ENCODE measurements at places on chromosomes 13 and 19. TPM values are rescaled to one million over a fixed set of nuclear protein-coding genes. Genes with fewer than 3 reads are reported as not detected.

Gene CLC
- not detected for total RNA-seq

GRCh38 chr13:49651570-49652354, 23.5 kb downstream of the ARL11 start:
- no peak for DNase-seq

GRCh38 chr19:21398851-21399250, 1.9 kb downstream of the ZNF493 start:
- no peak for DNase-seq

DNA sequence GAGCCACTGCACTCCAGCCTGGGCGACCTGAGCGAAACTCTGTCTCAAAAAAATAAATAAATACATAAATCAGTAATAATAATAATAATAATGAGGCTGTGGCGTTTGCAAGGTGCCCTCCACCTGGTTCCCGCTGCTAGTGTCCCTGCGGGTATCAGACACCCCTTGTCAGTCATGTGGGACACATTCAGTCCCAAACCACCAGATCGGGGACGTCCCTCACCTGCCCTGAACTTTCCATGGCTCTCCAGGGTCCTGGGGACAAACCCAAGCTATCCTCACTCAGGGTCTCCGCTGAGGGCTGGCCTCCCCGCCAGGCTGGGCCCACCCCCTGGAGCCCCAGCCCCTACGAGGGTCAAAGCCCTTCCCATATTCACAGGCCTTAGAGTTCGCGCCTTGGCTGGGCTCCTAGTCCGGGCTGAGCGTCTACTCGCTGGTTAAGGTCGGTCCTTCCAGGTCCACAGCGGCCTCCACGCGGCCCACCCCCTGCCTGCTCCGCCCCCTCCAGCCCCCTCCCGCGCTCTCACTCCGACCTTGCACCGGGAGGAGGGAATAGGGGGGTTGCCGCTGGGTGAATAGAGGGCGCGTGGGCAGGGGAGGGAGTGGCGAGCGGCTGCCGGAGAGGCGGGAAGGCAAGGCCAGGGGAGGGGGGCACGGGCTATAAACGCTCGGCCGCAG, 349 bp upstream of the KISS1R start:
- peak; percentile 54 for DNase-seq

- no peak for DNase-seq
Measured at GRCh38 chr13:73593199-73593765, 534.5 kb downstream of the KLF5 start.

Gene RNF126
- 88.8 TPM for total RNA-seq

Gene SLC25A41
- 0.30 TPM for total RNA-seq

DNA sequence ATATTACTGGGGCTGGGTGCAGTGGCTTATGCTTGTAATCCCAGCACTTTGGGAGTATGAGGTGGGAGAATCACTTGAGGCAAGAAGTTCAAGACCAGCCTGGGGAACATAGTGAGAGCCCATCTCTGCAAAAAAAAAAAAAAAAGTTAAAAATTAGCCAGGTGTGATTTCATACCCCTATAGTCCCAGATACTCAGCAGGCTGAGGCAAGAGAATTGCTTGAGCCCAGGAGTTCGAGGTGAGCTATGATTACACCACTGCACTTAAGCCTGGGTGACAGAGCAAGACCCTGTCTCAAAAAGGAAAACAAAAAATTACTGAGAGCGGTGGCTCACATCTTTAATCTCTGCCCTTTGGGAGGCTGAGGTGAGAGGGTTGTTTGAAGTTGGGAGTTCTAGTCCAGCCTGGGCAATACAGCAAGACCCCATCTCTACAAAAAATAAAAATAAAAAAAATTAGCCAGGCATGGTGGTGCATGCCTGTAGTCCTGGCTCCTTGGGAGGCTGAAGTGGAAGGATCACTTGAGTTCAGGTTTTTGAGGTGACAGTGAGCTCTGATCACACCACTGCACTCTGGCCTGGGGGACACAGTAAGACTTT, 87.5 kb downstream of the ZMYM2 start:
- DNase-seq: no peak

DNA sequence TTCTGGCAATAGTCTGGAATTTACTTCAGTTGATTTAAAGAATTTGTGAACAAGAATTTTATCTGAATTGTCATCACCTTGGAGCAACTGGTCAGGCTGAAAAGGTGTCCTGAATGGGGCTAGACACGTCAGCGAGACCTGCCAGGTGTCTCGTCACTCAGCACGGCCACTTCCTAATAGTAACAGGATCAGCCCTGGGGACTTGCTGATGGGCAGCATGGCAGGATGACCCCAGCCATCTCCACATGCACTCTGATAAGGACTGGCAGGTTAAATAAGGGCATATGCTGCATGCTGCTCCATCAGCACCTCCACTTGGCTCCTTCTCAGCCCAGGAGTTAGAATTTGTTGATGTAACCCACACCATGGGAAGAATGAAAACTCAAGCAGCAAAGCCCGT, 224.2 kb downstream of the FOXO1 start:
- DNase-seq: no peak

Gene NALCN
- total RNA-seq: not detected

- no peak for DNase-seq
Measured at GRCh38 chr19:13906521-13906904, 512 bp downstream of the CC2D1A start.

DNA sequence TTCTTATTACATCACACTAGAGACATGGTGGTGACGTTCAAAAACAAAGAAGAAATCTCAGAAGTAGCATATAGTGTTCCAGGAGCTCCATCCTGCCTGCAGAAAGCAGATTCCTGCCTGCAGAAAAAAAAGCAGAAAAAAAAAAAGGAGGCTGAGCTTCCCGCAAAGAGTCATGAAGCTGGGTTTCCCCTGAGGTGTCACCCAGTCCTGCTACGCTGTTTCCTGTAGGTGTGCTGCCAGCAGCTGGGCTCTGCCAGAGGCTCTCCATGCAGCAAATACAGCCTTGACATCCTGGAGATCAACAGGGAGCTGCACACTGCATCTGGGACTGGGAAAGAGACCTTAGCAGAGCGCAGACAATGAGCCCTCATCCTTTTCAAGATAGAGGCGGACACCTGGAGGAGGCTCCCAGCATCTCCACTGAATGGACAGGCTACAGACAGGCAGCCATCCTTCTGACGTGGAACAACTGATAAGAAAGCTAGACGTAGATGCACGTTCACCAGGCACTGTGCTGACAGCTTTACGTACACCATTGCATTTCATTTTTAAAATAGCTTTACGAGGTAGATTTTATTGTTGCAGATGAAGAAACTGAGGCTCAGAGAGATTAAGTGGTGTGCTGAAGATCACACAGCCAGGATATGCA, 350.9 kb downstream of the FOXO1 start:
- DNase-seq: no peak

- DNase-seq: peak; percentile 43
Measured at GRCh38 chr19:5480427-5480836, 25.2 kb downstream of the ZNRF4 start.

Gene EXOSC5
- total RNA-seq: 16.1 TPM

GRCh38 chr13:99658261-99658991, 157.2 kb downstream of the TM9SF2 start:
- peak; percentile 41 for DNase-seq

Gene CGB5
- total RNA-seq: not detected

- DNase-seq: no peak
Measured at GRCh38 chr19:33146209-33146608, 14.3 kb downstream of the WDR88 start.

Gene EFNB2
- 1.00 TPM for total RNA-seq

- DNase-seq: no peak
Measured at GRCh38 chr19:13001502-13002165, 6.4 kb downstream of the NFIX start.

DNA sequence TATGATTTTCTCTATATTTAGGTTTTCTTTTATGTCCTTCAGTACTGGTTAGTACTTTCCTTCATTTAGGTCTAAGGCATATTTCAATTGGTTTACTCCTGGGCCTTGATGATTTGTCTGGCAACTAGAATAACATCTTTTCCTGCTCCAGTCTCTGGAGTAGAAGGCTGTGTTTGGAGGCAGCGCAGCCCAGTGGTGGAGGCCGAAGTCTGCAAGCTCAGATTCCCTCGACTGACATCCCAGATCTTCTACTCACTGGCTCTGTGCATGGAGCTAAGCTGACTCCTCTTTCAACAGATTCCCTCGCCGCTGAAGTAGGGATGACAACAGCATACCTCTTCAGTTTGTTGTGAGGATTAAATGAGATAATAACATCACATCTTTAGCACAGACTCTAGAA, 141.0 kb downstream of the RAP2A start:
- DNase-seq: no peak

GRCh38 chr19:38554676-38555141, 63.0 kb downstream of the MAP4K1 start:
- no peak for DNase-seq

Gene KRTDAP
- total RNA-seq: not detected

Gene LILRB2
- 9.2 TPM for total RNA-seq

DNA sequence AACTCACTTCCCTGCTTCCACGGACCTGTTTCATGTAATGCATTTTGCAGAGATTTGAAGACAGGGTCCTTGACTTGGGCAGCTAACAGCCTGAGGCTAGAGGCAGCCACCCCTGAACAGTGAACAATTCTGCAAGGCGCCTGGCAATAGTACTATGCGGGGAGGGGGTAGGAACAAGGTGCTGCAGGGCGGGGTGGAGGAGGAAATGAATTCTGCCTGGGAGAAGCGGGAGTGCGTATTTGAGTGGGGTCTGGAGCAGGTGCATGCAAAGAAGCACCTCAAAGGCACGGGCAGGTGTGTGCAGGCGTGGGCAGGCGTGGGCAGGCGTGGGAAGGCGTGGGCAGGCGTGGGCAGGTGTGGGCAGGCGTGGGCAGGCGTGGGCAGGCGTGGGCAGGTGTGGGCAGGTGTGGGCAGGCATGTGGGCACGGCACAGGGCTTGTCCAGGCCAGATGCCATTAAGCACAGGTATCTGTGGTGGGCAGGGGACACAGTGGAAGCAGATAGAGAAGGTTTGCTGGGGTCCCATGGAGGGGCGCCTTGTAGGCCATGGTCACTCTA, 130.4 kb upstream of the GJB6 start:
- no peak for DNase-seq

- no peak for DNase-seq
Measured at GRCh38 chr19:10662384-10663251, 8.5 kb downstream of the ILF3 start.

DNA sequence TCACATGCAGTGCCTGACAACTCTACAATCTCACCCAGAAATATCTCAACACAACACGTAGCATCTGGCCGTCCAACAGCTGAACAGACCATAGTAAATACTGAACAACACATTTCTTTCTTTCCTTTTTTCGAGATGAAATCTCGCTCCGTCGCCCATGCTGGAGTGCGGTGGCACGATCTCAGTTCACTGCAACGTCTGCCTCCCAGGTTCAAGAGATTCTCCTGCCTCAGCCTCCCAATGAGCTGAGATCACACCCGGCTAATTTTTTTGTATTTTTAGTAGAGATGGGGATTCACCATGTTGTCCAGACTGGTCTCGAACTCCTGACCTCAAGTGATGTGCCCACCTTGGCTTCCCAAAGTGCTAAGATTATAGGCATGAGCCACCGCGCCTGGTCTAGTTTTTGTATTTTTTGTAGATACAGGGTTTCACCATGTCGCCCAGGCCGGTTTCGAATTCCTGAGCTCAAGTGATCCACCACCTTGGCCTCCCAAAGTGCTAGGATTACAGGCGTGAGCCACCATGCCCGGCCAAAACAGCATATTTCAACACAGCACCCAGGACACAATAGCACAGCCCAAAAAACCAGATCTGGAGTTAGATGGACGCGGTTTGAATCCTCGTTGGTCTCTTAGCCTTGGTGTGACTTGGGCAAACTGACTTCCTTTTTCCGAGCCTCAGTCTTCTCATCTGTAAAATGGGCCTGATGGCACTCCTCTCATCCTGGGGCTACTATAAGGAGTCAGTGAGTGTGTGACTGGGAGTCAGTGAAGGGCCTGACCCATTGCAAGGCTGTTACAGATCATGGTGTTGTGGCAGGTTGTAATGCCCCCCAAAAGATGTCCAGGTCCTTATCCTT, 22.6 kb downstream of the CYP2A6 start:
- no peak for DNase-seq

Gene SKA3
- total RNA-seq: 0.53 TPM

Gene RXFP2
- total RNA-seq: not detected

Gene ZNF846
- 18.2 TPM for total RNA-seq
